ENCODE measurements at places on chromosomes 3 and 15.

DNA sequence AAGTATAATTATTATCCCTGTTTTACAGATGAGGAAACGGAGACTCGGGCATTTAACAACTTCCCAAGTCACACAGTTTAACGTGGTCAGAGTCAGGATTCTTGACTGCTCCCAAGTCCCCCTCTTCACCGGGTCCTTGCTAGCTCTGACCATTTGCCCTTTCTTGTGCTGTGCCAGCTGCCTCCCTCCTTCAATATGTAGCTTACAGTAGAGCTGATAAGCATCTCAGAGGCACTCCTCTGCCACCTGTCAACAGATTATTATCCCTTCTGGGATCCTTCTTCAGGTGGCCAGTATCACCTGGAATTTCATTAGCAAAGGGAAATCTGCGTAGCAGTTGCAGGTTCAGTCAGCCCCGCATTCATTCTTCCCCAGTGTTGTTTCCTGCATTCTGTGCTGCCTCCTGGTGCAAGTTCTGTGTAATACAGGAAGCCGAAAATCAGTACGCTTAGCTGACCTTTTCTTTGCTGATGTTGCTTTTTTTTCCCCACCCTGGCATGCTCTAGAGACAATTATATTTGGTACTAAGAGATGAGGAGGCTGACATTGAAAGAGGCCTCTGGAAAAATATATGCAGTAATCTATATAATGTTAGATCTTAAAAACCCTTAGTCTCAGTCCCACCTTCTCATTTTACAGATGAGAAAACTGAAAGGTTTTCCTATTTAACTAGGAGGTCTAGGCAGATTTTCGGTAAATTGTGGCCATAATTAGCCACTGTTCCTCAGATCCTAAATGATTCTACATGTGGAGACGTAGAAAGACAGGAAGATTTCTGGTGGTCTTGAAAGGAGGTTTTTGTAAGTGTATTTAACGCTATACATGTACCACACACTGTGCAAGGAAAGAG, 24.8 kb downstream of the TMOD2 start:
- peak; percentile 19 for DNase-seq

DNA sequence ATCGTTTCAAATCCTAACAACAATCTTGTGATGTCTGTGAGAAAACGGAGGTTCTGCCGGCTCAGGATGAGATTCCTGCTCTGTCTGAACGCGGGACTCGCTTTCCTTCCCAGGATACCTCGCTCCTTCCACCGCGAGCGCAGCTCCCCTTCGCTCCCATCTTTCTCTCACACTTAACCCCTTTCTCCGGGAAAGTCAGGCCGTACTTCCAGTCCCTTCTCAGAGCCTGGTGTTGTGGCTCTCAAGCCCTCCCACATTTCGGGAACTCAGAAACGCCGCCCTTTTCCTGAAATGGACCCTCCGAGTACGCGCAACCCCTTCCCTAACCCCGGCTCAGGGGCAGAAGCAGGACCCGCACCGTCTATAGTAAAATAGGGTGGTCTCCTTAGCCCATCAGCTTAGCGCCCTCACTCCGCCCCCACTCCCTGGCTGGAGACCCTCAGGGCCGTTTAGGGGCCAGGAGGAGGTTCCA, 378 bp upstream of the FEM1B start:
- DNase-seq, result no peak

GRCh38 chr3:64122476-64122875, 99.2 kb upstream of the PSMD6 start:
- no peak for DNase-seq

DNA sequence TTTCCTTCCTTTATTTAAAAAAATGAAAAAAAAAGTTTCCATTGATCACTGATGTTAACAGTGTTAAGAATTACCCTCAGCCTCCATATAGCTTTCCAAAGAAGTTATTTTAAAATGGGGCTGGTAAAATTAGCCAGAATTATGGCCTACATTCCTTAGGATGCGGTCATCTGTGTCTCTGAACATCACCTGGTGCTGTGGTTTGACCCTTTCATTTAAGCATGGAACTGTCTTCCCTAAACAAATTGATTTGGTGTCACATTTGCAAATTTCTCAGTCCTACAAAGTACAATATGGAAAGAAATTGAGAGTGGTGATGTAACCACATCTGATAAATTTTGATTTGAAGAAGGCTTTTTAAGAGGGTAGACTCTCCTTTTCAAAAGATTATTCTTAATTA, 40.3 kb upstream of the ZPLD1 start:
- DNase-seq, result no peak

DNA sequence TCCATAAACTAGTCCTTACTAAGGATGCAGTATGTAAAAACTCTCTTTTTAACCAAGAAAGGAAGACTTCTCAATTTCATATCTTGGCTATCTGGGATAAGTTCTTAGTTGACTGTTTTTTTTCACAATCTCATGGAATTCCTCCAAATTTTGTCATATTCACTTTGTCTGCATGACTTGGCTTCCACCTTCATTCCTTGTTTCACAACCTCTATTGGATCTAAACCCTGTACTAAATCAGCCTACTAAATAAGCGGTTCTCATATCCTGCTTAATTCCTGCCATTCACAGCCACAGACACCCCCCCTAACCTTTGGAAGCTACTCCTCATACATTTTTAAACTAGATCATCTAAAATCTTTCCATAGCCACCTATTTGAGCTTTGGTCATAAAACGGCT, 370.6 kb upstream of the NAALADL2 start:
- DNase-seq, result no peak

DNA sequence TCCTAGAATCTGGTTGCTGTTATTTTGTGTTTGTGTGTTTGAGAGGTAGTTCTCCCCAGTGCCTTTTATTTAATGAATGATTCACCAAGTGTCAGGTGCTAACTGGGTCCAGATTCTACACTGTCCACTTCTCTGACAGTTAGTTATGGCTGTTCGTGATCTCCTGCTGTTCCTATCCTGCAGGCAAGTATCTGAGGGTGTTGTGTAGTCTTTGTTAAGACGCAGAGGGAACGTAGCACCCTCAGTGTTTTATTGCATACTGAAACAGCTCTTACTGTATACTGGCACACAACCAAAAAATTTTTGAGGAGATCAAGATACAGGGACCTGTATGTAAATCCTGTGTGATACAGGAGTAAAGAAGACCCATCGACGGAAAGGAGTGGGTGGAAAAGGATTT, 1271.3 kb downstream of the ROBO1 start:
- no peak for DNase-seq

GRCh38 chr3:184739594-184740505, 28.0 kb upstream of the MAGEF1 start:
- DNase-seq, result no peak

GRCh38 chr15:45087513-45087912, 26.5 kb downstream of the DUOX2 start:
- DNase-seq, result no peak

- DNase-seq, result no peak
Observed at GRCh38 chr15:90500171-90500570, 29.6 kb upstream of the CRTC3 start.

GRCh38 chr3:17800232-17800631, 57.8 kb upstream of the TBC1D5 start:
- no peak for DNase-seq

DNA sequence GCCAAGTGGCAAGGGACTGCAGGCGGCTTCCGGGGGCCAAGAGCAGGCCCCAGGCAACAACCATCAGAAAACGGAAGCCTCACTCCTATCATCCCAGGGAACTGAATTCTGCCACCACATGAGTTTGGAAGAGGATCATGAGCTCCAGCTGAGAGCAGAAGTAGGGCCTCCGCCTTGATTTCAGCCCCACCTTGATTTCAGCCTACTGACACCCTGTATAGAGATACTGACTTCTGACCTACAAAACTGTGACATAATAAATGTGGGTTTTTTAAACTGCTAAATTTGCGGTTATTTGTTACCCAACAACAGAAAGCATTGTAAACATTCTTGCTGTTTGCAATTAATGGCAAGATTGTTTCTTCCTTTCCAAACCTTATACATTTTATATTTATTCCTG, 21.6 kb upstream of the RARRES1 start:
- no peak for DNase-seq

DNA sequence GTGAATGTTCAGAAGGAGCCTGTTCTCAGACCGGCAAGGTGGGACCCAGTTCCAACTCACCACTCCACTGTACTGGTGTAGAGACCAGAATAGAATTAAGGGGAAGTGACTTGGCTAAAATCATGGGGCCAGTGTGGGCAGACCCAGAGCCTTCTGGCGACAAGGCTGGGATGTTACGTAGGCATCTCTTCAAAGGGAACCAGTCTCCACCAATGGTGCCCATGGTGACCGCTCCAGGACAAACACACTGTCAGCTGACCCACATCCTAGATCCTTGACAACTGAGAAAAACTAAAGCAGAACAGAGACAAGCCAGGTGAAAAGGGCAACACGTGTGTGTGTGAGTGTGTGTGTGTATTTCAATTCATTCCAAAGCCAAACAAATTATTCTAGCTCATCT, 321.7 kb upstream of the FRG2C start:
- no peak for DNase-seq

DNA sequence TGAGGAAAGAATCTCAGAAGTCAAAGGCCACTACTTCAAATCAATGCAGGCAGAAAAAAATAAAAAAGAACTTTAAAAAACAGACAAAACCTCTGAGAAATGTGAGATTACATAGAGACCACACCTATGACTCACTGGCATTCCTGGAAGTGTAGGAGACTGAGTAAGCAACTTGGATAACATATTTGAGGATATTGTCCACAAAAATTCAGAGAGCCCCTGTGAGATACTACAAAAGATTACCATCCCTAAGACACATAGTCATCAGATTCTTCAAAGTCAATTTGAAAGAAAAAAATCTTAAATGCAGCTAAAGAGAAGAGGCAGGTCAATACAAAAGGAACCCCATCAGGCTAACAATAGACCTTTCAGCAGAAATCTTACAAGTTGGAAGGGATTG, 887.3 kb downstream of the NTRK3 start:
- DNase-seq, result no peak

GRCh38 chr3:184022323-184022722, 4.6 kb upstream of the ABCC5 start:
- no peak for DNase-seq

DNA sequence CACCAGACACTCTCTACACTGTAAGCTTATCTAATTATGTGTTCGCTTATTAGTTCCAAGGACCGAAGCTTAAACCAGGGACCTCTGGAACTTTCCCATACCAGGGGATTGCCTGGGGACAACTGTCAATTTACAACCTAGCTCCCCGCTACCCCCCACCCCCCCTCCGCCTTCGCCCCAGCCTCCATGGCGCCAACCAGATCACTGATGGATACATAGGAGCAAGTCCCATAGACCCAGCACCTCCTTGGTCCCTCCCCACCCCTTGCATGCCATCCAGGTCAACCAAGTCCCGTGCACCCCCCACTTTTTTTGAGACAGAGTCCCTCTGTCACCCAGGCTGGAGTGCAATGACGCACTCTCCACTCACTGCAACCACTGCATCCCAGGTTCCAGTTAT, 930 bp upstream of the PDCD7 start:
- DNase-seq, result no peak

GRCh38 chr3:98917608-98918007, 16.1 kb upstream of the DCBLD2 start:
- no peak for DNase-seq

GRCh38 chr3:33184863-33185262, 33.7 kb downstream of the SUSD5 start:
- no peak for DNase-seq

DNA sequence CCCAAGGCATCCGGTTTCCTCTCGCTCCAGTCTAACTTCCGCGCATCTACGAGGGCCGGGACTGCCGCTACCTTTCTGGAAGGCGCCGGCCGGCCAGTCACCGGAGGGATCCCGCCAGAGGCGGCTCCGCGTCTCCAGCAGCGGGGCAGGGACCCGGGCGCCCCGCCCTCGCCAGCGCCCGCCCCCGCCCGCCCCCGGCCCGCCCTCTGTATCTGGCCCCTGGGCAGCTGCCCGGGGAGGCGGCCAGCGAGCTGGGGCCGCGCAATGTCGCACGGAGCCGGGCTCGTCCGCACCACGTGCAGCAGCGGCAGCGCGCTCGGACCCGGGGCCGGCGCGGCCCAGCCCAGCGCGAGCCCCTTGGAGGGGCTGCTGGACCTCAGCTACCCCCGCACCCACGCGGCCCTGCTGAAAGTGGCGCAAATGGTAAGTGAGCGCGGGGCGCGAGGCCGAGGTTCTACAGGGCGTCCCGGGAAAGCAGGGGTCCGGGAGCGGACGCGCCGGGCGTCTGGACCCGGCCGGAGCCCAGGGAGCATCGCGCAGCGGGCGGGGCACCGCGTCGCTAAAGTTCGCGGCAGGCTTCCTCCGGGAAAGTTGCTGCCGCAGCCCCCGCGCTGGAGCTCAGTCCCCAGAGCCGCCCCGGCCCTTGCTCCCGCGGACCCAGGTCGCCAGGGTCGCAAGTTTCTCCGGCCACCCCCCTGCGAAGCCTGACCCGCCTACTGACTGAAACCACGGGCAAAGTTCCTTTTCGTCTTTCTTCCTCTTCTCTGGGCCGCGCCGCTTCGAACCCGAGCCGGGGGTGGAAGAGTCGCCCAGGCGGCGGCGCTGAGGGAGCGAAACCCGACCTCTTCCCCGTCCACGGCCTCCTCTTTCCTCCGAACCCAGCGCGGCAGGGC, at the start of gene CMTM7:
Gene CMTM7 (plus strand): TSS at position 211 of the 893 bp plus-strand sequence. CDS start 54 bp downstream, at position 265.
- peak; percentile 34 for DNase-seq

DNA sequence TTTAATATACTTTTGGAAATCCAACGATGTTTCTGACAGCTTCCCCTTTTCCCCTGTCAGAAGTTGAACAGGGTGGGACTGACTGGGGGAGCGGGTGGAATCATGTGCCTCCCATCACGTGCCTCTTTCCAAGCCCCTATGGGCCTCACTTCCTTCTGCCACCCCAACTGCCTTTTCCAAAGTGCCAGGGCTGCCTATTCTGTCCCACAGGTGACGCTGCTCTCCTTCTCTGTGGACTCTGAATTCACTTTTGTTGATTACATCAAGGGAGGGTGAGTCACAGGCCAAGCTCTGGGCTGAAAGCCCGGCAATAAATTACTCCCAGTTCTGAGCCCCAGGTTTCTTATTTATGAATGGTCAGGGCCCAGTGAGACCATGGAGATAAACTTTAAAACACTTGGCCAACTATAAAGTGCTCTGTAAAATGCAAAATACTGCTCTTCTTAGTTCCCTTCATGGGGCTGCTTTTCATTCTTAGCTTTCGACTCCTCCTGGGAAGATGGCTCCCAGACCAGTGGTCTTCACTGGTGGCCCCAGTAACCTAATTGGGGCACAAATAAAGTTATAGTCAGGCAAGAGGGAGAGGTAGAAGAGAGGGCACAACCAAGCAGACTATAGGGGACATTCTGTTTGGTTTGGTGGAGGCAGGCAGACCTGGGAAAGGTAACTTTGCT, 12.3 kb downstream of the CPNE9 start:
- DNase-seq, result no peak
